ENCODE measurements at places on chromosomes 7 and 10.

GRCh38 chr10:131620314-131620713, 280.5 kb upstream of the PPP2R2D start:
- H3K27me3 ChIP-seq = no peaks in the 10 kb centered on the region
- no peaks in the 10 kb centered on the region for H3K4me1 ChIP-seq
- H3K36me3 ChIP-seq = no peaks in the 10 kb centered on the region
- no peak overlapping the region for H3K27ac ChIP-seq
- no peak overlapping the region for H3K4me3 ChIP-seq
- no peak for DNase-seq

- peak overlapping the region; percentile 83 for H3K27ac ChIP-seq
- peak overlapping the region; percentile 33 for H3K4me3 ChIP-seq
- H3K36me3 ChIP-seq = peaks cover 29% of the 10 kb centered on the region
- H3K27me3 ChIP-seq = no peaks in the 10 kb centered on the region
Observed at GRCh38 chr7:100583132-100584053, 2.5 kb downstream of the LRCH4 start.

DNA sequence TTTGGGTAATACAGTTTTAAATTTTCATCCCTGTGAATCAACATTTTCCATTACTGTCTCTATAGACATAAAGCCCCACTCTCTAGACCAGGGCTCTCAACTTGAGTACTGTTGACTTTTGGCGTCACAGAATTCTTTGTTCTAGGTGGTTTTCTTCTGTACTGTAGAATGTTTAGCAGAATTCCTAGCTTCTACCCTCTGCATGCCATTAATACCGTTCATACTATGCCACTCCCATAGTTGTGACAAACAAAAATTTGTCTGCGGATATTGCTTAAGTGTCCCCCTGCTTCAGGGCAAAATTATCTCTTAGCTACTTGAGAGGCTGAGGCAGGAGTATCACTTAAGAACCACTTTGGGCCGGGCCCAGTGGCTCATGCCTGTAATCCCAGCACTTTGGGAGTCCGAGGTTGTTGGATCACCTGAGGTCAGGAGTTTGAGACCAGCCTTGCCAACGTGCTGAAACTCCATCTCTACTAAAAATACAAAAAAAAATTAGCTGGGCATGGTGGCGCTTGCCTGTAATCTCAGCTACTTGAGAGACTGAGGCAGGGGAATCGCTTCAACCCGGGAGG, 57.3 kb upstream of the NRG3 start:
- no peaks in the 10 kb centered on the region for H3K36me3 ChIP-seq
- no peaks in the 10 kb centered on the region for H3K27me3 ChIP-seq
- no peak for DNase-seq
- no peak overlapping the region for H3K27ac ChIP-seq

- no peaks in the 10 kb centered on the region for H3K36me3 ChIP-seq
- no peak overlapping the region for H3K27ac ChIP-seq
- H3K27me3 ChIP-seq = no peaks in the 10 kb centered on the region
- DNase-seq = no peak
- H3K4me1 ChIP-seq = no peaks in the 10 kb centered on the region
Observed at GRCh38 chr10:44516891-44517290, 132.0 kb upstream of the CXCL12 start.

- no peak for DNase-seq
- H3K27me3 ChIP-seq = no peaks in the 10 kb centered on the region
- H3K4me3 ChIP-seq = no peak overlapping the region
- H3K4me1 ChIP-seq = peaks cover 8% of the 10 kb centered on the region
- H3K36me3 ChIP-seq = peaks cover 4% of the 10 kb centered on the region
Observed at GRCh38 chr7:22733761-22734160, 6.8 kb downstream of the IL6 start.

DNA sequence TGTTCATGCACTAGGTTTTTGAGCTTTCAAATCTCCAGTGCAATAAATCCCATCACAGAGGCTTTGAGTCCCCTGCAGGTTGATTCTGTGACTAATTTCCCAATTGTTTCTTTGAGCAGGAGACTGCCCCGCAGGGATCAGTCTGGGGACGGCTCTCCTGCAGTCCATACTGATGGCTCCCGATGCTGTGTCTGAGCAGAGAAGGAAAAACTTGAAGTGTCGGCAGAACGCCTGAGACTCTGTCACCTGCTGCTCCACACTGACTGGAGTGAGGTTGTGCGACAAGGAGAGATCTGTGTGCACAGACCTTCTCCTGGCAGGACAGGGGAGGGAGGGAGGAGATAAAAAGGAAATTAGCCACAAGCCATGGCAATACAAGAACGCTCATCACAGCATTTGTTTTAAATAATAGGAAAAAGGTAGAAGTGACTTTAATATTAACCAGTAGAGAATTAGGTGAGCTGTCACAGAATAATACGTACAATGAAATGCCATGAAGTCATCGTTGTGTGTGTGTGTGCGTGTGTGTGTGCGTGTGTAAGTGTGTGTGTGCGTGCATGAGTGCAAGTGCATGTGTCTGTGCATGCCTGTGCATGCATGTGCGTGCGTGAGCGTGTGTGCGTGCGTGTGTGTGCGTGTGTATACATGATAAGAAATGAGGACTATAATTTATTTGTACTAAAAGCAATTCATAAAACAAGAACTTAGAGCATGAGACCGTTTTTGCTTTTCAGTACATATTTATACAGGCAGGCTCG, 38.2 kb downstream of the HTR5A start:
- H3K27ac ChIP-seq = no peak overlapping the region
- no peak overlapping the region for H3K4me3 ChIP-seq
- no peaks in the 10 kb centered on the region for H3K4me1 ChIP-seq
- H3K36me3 ChIP-seq = no peaks in the 10 kb centered on the region
- H3K27me3 ChIP-seq = no peaks in the 10 kb centered on the region

GRCh38 chr10:72039377-72039776, 49.0 kb downstream of the SPOCK2 start:
- peaks cover 6% of the 10 kb centered on the region for H3K4me1 ChIP-seq
- no peak overlapping the region for H3K4me3 ChIP-seq
- no peak overlapping the region for H3K27ac ChIP-seq
- no peaks in the 10 kb centered on the region for H3K36me3 ChIP-seq

DNA sequence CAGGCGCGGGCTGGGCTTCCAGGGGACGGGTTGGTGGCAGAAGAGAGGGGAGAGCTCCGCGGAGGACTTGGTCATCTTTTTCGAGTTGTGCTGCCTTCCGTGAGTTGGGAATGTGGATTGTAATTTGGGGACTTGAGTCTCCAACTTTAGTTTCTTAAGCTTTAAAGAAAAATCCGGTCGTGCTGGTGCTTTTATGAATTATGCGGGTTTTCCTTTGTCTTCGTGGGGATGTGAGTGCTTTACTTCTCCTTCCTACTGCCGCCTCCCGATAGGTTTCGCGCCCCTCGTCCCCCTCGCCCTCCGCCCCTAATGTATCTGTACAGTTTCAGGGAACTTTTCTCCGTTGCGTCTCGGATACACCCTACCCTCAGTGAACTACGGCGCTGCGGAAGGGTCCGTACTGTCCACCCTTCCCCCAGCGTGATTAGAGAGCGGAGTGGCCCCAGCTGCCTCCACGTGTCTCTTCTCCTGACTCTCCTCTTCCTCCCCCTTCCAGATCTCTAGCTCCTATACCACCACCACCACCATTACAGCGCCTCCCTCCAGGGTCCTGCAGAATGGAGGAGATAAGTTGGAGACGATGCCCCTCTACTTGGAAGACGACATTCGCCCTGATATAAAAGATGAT, 649 bp downstream of the SCD start:
- peaks cover 14% of the 10 kb centered on the region for H3K4me1 ChIP-seq
- H3K27me3 ChIP-seq = no peaks in the 10 kb centered on the region
- DNase-seq = peak; percentile 18
- H3K27ac ChIP-seq = peak overlapping the region; percentile 57
- H3K4me3 ChIP-seq = peak overlapping the region; percentile 95
- H3K36me3 ChIP-seq = peaks cover 16% of the 10 kb centered on the region

GRCh38 chr10:117217196-117217761, 20.0 kb downstream of the KCNK18 start:
- H3K27me3 ChIP-seq = no peaks in the 10 kb centered on the region
- no peaks in the 10 kb centered on the region for H3K36me3 ChIP-seq
- H3K4me1 ChIP-seq = no peaks in the 10 kb centered on the region
- DNase-seq = no peak

- no peaks in the 10 kb centered on the region for H3K27me3 ChIP-seq
- peak; percentile 55 for DNase-seq
- no peaks in the 10 kb centered on the region for H3K36me3 ChIP-seq
- H3K4me3 ChIP-seq = no peak overlapping the region
- H3K27ac ChIP-seq = no peak overlapping the region
Observed at GRCh38 chr7:3942816-3943745, 642.0 kb downstream of the SDK1 start.

DNA sequence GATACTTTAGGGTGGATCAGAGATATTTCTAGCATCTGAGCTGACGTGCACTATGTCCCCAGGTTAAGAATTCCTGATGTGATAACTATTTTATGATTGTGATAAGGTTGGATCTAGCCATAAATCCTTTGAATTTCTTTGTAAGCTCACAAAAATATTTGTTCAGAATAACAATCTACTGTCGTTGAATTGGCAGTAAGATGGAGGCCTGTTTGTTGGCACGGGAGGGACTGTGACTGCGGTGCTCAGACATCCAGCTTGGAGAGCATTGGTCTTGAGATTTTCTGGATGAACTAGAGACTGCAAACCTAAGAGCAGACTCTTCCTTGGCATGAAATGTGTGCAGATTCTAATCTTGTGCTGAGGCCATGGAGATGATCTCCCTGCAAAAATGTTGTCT, 131.1 kb downstream of the LRRC4 start:
- no peak overlapping the region for H3K27ac ChIP-seq
- H3K4me1 ChIP-seq = no peaks in the 10 kb centered on the region
- no peaks in the 10 kb centered on the region for H3K36me3 ChIP-seq
- no peaks in the 10 kb centered on the region for H3K27me3 ChIP-seq

GRCh38 chr10:51716981-51717380, 17.6 kb upstream of the CSTF2T start:
- H3K27ac ChIP-seq = no peak overlapping the region
- H3K4me1 ChIP-seq = no peaks in the 10 kb centered on the region
- no peaks in the 10 kb centered on the region for H3K36me3 ChIP-seq
- no peaks in the 10 kb centered on the region for H3K27me3 ChIP-seq
- DNase-seq = peak; percentile 45
- no peak overlapping the region for H3K4me3 ChIP-seq

GRCh38 chr10:124739986-124740368, 4.2 kb downstream of the FAM53B start:
- H3K36me3 ChIP-seq = no peaks in the 10 kb centered on the region
- H3K27me3 ChIP-seq = no peaks in the 10 kb centered on the region

- H3K36me3 ChIP-seq = no peaks in the 10 kb centered on the region
- H3K4me3 ChIP-seq = peak overlapping the region; percentile 74
Observed at GRCh38 chr7:44748948-44749731, 493 bp downstream of the ZMIZ2 start.

DNA sequence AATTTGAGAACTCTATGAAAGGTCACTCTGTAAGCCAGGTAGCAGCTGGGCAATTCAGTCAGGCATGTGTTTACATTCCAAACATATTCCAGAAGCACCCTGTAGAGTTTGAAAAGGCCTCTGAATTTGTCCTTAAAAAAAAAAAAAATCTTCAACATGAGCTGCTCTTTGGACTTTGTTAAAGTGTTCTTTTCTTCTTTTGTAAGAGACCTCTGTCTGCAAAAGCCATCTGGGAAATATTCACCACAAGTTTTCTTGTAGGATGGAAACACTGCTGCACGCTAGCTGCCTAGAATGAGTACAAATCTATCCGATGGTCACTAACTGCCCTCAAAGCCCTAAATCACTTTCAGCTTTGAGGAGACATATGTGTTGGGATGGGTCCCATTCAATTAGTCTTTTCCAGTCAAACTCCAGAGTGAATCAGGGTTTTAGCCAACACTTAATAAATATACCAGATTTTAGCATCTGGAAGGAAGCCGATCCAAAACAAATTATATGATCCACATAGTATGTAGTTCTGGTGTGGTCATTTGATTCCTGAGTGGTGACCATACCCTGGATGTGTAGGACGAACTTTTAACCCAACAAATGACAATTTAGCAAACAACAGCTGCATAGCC, 85.9 kb downstream of the CD36 start:
- peak; percentile 98 for DNase-seq
- no peak overlapping the region for H3K4me3 ChIP-seq

- no peak for DNase-seq
- H3K4me1 ChIP-seq = no peaks in the 10 kb centered on the region
- no peaks in the 10 kb centered on the region for H3K36me3 ChIP-seq
- H3K27ac ChIP-seq = no peak overlapping the region
- no peak overlapping the region for H3K4me3 ChIP-seq
- no peaks in the 10 kb centered on the region for H3K27me3 ChIP-seq
Observed at GRCh38 chr7:64603271-64603670, 40.4 kb upstream of the ZNF680 start.

- no peaks in the 10 kb centered on the region for H3K36me3 ChIP-seq
- no peaks in the 10 kb centered on the region for H3K4me1 ChIP-seq
- no peak overlapping the region for H3K4me3 ChIP-seq
- no peak for DNase-seq
Observed at GRCh38 chr10:55782181-55782580, 578.9 kb downstream of the ZWINT start.

DNA sequence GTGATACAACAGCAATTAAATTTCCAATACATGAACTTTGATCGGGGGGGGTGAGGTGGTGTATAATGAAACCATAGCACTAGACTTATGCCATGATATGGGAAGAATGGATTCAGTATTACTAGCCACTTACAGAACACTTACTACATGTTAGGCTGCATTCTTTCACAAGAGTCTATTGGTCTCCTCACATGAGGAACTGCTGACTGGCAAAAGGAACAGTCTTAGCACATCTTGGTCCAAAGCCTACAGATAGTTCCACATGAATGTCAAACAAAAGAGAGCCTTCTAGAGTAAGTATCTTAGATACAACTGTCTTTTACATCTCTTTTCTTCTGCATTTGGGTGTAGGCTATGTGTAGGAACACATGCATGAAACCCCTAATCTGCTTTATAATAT, 115.9 kb upstream of the DNAJB12 start:
- no peak overlapping the region for H3K4me3 ChIP-seq
- peaks cover 2% of the 10 kb centered on the region for H3K36me3 ChIP-seq
- H3K27me3 ChIP-seq = no peaks in the 10 kb centered on the region

- H3K4me1 ChIP-seq = no peaks in the 10 kb centered on the region
- DNase-seq = no peak
- no peak overlapping the region for H3K4me3 ChIP-seq
- H3K27me3 ChIP-seq = no peaks in the 10 kb centered on the region
Observed at GRCh38 chr10:51034769-51035168, 39.5 kb upstream of the PRKG1 start.

Data from fibroblast of lung (primary cell).